Cortex of kidney (tissue), 1 donor: ENCODE measurements at places on chromosomes 7 and 10.

GRCh38 chr7:22833113-22833855, 10.6 kb upstream of the TOMM7 start:
- no peak for DNase-seq

DNA sequence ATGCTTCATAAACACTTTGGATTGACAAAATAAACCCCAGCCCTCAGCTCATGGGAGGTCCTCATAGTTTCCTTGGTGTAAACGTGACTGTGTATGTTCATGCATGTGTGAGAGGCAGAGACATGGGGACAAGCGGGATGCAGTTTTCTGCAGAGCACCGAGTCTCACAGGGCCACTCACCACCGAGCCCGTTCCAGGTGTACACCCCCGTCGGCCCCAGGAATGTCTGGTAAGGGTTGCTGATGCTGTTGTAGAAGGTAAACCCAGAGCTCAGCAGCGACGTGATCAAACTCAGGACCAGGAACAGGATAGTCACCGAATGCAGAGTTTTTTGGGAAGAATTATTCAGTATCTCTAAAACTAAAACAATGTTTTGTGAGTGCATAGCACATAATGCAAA, 9.2 kb downstream of the CLRN3 start:
- DNase-seq: no peak

- no peak for DNase-seq
Observed at GRCh38 chr10:120282846-120283492, 174.1 kb upstream of the PLPP4 start.

- no peak for DNase-seq
Observed at GRCh38 chr7:87225696-87226095, 6.2 kb upstream of the TMEM243 start.

DNA sequence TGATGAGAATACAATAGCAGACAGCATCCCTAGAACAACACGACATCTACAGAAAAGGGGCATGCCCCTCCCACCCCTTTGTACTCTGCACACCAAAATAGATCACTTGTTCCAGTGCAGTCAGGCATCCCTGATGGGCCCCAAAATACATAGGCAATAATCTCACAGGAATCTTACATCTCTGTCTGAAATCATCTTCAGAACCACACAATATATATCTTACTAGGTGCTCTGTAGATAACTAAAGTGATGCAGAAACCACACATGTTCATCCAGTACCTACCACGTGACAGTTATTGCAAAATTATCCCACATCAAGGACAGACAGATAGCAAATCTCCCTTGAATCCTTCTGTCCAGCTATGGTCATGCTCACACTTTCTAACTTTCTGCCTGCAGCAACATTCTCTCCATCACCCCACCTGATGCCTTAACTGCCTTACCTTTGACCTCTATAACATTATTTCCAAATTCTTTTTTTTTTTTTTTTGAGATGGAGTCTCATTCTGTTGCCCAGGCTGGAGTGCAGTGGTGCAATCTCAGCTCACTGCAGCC, 30.7 kb downstream of the ST8SIA6 start:
- DNase-seq: no peak

DNA sequence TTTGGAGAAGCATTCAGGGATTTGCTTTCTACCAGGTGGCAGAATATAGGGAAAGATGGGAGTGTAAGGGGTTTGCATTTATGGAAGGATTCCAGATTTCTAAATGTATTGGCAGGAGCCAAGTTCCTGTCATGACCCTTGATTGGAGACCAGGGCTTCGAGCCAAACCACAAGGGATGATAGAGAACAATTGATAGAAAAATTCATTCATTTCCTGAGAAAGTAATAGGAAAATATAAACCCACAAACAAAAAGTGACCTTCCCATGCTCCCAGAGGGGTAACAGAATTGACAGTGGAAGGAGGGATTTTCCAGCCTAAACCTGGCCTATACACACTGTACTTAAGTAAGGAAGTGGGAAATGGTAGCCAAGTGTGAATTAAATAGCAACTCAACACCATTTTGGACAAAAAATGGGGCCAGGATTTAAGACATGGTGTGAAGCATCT, 22.4 kb upstream of the IFIT2 start:
- DNase-seq: no peak

DNA sequence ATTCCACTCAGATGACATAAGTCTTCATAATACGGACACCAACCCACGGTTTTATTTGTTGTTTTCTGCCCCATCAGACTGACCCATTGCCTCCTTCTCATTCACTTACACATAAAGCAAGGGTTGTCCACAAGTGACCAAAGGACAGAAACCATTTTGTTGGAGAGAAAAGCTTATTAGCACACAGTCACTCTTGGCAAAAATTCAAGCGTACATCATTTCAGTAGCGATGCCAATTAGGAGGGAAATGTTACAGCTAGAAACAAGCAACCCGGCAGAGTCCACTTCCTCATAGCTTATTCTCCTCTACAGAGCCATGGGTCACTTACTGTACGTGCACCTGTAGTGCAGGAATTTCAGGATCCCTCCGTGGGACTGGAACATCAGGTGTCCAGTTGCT, 23.0 kb downstream of the ABLIM1 start:
- DNase-seq: no peak

GRCh38 chr10:10213237-10213636, 804.4 kb upstream of the CELF2 start:
- no peak for DNase-seq

DNA sequence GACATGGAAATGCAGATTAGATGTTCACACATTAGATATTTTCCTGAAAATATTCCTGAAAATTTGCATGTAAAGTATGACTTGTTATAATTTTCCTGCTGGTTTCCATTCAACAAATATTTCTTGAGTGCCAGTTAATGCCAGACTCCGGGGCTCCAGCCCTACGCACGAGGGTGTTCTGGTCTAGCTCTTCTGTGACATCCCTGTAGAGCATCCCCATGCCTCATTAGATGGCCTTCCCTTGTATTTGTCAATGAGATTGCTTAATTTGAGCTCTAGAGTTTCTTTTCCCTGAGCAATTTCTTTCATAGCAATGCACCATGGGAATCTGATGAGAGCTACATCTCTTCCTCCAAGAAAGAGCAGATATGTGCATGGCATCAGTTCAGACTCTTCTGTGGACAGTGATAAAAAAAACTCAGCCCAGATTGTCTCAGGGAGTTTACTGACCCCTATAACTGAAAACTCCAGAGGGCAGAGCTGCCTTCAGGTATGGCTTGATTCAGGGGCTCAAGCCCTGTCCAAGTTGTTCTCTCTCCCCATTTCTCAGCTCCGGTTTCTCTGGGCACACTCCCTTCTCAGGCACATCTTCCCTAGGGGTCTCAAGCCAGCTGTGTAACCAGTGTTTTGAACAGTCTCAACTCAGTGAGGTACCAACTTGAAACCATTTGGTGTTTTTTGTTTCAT, 96.7 kb downstream of the PARP12 start:
- no peak for DNase-seq
